Fibroblast of lung (primary cell): ENCODE measurements at places on chromosomes 2 and 18. TPM values are rescaled to one million over a fixed set of nuclear protein-coding genes. Genes with fewer than 3 reads are reported as not detected.

SLC8A1 gene
- total RNA-seq = 74.0 and 109 TPM in 2 replicates

TMEM18 gene
- 15.2 and 17.7 TPM in 2 replicates for total RNA-seq

TCF23 gene
- total RNA-seq = under 0.01 TPM in 1 of 2 replicates, not detected in the other

MSTN gene
- 0.26 and 3.1 TPM in 2 replicates for total RNA-seq

FBLN7 gene
- 0.51 and 0.99 TPM in 2 replicates for total RNA-seq

NDUFS1 gene
- 81.2 and 133 TPM in 2 replicates for total RNA-seq

GCC2 gene
- 23.6 and 26.4 TPM in 2 replicates for total RNA-seq
